ENCODE measurements at places on chromosomes 5 and 9. TPM values are rescaled to one million over a fixed set of nuclear protein-coding genes. Genes with fewer than 3 reads are reported as not detected.

RNF183 gene
- polyA plus RNA-seq: not detected

EMB gene
- polyA plus RNA-seq: 4.6 TPM

PARP8 gene
- 0.01 TPM for polyA plus RNA-seq

CMBL gene
- polyA plus RNA-seq: 35.7 TPM

ZNF883 gene
- polyA plus RNA-seq: 1.8 TPM

SPEF2 gene
- 2.2 TPM for polyA plus RNA-seq

DNA sequence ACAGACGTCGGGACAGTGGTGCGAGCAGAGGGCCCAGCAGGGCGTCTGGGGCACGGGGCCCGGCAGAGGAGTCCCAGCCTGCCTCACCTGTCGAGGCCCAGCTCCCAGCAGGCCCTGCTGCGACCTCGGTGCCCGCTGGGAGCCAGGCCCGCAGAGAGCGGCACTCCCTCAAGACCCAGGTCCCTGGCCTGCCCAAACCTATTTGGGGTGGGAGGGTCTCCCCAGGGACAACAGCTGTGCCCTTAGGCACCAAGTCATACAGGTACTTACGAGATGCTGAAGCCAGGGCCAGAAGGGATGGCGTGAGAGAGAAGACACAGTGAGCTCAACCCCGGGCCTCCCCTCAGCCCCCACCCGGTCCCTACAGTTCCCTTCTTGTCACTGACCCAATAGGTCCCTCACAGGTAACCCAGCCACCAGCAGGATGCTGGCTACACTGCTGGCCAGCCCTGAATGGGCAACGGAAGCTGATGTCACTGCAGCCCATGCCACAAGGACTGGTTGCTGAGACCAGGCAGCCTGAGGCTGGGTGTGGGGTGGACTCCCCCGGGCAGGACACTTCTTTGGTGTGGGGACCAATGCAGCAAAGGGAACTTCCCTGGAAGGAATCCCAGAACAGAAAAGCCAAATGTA lies 3.7 kb downstream of the NSMF start:
- DNase-seq: no peak

- peak; percentile 39 for DNase-seq
Observed at GRCh38 chr5:173302546-173303155, 25.6 kb downstream of the STC2 start.

DNA sequence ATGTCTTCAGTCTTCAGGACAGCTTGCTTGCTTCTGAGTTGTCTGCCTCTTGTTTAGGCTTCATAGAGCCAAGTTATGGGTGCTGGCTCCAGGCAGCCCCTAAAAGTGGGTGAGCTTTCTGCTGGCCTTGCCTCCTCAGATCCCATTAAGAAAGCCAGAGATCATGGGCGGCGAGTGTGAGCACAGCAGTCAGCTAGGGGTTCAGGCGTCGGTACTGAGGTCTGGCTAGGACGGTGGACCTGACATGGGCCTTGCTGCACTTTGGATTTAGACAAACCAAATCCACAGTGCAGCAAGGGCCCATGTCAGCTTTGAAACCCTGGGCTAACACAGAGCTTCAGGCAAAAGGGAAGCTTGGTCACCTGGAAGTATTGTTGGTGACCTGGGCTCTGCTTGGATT lies 17.6 kb downstream of the PSAT1 start:
- no peak for DNase-seq

GRCh38 chr9:125632321-125633115 lies 74.5 kb downstream of the MAPKAP1 start:
- DNase-seq: no peak

DNA sequence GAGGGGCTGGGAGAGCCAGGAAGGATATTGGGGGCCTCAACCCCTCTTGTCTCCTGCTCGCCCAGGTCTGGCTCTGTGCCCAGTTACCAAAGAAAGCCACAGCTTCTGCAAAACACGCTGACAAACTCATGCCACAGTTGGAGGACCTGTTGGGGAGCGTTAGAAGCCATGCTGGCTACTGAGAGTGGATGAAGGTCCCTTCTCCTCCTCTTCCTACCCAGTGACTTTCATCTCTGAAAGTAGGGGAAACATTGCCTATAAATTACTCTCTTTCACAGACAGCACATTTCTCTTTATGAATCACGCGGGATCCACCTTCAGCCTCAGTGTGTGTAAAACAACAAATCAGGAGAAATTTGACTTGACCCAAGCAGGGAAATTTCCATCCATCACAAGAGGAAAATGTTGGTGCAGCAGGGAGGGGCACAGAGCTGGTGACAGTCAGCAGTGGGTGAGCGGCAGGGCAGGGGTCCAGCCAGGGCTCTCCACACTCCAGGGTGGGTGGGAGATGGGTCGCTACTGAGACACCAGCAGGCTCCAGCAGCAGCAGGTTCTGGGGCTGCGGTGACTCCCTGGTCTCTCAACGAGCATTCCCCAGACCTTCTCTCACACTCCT lies 181.9 kb downstream of the FGF18 start:
- no peak for DNase-seq

DNA sequence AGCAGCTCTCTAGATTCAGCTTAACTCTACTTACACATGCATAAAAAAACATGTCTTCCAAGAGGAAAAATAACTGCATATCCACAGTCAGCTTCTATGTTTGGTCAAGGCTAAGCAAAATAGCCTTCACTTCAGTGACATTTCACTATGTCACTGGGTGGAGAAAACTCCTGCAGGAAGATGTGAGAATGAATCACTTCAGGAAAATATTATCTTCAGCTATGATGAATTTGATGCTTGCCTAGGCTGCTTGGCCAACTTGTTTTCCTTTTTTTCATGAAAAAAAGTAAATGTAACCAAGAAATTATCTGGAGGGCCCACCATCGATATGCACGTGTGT lies 143.0 kb upstream of the ZNF608 start:
- DNase-seq: no peak

DNA sequence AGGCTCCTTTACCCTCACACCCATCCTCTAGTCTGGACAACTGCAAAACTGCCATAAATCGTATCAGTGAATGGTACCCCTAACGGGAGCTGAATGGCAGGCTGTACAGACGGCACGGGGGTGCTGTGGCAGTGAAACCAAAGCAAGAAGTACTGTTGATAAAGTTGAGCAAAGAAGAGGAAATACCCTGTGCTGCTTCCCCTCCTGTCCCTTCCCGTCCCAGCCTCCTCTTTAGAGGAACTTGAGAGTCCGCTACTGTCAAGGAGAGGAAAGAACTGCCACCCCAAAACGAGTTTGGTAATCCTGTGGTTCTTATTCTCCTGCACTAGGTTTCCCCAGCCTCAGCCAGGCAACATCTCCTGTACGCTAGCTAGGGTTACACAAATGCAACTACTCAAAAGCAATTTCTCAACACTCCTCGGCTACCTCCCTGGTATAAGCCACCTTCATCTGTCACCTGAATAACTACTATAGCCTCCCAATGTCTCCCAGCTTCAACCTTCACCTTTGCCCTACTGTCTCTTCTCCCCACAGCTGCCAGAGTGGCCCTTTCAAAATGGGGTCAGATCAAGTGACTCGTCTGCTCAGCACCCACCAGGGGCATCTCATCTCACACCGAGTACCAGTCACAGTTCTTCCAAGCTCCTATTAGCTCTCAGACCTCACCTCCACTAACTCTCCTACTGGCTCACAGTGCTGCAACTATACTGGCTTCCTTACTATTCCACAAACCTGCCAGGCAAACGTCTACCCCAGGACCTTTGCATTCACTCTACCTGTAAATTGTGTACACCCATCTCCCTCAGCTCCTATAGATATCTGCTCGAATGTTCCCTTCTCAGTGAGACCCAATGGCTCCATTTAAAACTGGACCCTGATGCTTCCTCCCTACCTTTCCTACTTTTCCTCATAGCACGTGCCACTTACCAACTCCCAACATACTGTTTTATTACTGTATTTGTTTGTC lies 4.1 kb downstream of the GLRX start:
- DNase-seq: no peak

DNA sequence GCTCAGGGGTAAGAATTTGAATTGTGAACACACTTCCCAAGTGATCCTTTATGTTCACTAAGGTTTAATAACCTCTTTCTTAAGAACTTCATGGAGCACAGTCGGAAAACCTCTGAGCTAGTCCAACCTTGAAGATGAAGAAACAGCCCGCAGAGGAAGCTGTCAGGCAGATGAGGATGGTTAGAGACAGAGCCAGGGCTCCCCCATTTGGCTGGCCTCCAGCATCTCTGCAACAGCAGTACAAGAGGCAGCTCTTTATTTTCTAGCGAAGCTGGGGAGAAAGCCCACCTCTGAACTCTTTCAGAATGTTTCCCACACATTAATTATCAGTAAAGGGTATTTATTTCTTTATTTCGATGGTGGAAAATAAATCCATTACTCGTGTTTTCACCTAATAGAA lies 350.8 kb downstream of the DMRT2 start:
- DNase-seq: no peak

GRCh38 chr9:91202736-91203283 lies 158.9 kb downstream of the AUH start:
- no peak for DNase-seq

GRCh38 chr9:132143359-132143758 lies 18.5 kb upstream of the NTNG2 start:
- DNase-seq: no peak

GRCh38 chr5:600886-601541 lies 11.1 kb upstream of the CEP72 start:
- DNase-seq: no peak

DNA sequence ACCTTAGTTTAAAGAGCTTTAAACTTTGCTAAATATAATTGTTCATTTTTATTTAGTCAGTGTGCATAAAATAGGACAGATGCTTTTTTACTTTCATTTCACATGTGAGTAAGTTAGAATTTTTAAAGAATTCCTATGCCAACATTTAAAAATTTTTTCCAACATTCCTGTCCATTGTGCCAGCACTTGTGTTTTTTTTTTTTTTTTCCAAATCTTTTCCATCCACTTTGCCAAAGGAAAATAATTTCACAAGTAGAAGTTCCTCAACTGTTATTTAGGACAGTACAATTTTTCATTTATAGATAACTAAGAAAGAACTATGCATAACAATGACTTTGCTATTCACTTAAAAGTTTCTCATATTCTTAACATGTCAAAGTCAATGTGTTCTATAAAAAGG lies 189.5 kb downstream of the ADAMTS6 start:
- no peak for DNase-seq

GRCh38 chr5:100899675-100900074 lies 3.4 kb downstream of the ST8SIA4 start:
- DNase-seq: no peak

GRCh38 chr9:72952914-72953313 lies at the start of gene ALDH1A1:
ALDH1A1 (minus strand) TSS chr9:72953053; CDS start chr9:72953000, 53 bp downstream.
- DNase-seq: no peak

- no peak for DNase-seq
Observed at GRCh38 chr9:117138231-117138630, 276.6 kb downstream of the ASTN2 start.

DNA sequence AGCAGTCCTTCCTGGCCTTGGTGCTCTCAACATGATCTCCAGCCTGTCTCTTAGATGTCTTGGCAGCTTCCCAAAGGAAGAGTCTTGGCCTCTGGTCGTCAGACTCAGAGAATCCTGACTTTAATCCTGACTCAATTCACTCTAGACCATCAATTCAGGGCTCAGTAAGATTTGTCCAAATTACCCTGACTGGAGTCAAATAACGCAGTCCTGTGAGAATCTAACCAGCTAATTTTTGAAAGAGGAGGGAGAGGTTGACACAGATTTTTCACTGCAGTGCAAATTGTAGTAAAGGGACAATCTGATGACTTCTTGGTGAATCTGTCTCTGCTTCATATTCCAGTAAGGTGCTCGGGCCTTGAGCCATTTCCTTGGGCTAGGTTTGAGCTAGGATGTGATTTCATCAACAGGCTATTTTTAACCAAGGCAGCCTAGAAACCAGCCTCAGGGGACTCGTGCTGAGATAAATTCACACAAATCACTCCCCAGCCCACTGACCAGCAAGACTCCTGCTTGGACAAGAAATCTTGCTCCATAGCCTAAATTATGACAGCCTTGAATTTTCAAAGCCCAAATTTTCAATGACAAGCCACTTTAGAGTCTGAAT lies 257.4 kb downstream of the ENC1 start:
- DNase-seq: no peak

GRCh38 chr9:112887381-112887780 lies 3.3 kb downstream of the SLC46A2 start:
- DNase-seq: no peak

- peak; percentile 54 for DNase-seq
Observed at GRCh38 chr5:177403102-177403791, 2.8 kb upstream of the PFN3 start.

Data from A549 (cell line).